ENCODE measurements at places on chromosomes 2 and 18.

DNA sequence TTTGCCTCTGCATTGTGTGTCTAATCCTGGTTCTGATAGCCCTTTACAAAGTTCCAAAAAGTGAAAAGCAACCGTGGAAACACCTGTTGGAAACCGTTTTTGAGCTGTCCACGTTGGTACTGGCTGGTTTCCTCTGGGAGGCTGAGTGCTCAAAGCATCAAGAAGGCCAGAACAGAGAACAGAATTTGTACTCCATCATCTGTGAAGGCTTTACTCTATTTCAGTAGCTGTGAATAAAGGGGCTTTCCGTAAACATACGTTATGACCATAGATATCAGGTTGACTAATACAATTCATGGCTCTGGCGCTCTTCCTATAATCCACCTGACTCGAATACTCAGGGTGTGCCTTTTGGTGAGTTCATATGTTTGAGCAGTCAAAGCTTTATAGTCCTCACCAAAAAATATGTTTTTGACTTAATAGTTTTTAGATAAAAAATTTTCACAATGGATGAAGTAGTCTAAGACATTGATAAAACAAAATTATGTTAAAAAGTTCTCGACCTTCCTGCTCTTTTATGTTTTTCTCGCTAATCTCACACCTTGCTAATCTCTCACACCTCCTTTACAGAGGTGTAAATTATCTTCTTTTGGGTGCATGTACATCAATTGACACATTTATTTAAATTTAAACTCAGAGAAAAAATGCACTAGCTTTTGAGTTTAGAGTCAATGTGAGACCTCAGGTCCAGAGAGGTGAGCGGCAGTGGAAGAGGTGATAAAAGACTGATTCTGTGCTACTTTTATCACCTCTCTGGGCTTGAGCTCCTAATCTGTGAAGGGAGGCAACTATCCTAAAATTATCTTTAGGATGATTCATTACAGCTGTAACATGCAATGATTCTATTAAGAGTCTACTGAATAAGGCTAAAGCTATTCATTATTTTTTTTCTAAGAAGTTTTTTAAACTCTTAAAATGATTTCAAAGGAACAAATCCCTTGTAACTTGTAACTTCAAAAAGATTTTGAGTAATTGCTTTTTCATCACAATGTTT is 65.3 kb downstream of the CXCR4 start:
- no peak for DNase-seq

- DNase-seq, result no peak
These were observed 100.5 kb downstream of the KCNF1 start for GRCh38 chr2:11012131-11012693.

DNA sequence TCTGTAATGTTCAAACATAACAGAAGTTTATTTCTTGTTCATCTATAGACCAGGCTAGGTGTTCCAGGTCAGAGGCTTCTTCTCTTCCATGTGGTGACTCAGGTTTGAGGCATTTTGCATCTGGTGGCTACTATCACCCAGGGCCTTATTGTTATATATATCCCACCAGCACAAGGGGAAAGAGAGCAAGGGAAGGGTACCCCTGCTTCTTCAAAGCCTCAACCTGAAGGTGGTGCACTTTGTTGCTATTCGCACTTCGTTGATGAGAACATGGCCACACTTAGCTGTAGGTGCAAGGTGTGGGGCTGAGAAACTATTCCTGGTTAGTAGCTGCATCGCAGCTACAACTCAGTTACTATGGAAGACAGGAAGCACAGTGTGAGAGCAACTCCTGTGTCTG is 27.4 kb upstream of the SLC3A1 start:
- no peak for DNase-seq

DNA sequence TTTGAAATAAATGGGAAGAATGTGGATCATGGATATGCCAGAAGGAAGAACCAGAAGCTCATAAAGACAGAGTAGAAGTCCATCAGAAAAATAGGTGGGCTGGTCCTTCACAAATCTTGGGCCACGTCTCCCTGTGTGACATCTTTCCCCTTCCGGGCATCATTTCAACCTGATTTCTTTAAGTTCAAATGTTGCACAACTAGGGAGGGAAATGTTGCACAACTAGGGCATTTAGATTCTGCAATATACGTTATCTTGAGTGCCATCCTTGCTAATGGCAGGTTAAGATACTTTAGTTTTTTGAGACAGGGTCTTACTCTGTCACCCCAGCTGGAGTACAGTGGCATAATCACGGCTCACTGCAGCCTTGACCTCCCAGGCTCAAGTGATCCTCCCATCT is 129.6 kb downstream of the CERS6 start:
- no peak for DNase-seq

DNA sequence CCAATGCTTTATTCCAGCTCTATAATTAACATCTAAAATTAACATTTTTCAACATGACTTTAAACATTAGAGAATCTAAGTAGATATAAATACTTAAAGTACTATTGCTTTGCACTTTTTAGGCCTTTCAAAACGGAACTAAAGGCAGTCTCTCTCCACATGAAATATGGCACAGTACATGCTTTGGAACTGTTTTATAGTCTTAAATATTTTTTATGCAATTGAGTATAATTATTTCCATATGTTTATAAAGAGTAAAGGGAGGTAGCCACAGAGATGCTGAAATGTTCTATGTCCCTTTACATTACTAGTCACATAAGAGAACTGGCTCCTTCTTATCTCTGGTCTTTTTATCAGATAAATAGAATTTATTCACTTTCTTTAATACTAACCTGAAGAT is 674.0 kb downstream of the PLCL1 start:
- DNase-seq, result no peak

DNA sequence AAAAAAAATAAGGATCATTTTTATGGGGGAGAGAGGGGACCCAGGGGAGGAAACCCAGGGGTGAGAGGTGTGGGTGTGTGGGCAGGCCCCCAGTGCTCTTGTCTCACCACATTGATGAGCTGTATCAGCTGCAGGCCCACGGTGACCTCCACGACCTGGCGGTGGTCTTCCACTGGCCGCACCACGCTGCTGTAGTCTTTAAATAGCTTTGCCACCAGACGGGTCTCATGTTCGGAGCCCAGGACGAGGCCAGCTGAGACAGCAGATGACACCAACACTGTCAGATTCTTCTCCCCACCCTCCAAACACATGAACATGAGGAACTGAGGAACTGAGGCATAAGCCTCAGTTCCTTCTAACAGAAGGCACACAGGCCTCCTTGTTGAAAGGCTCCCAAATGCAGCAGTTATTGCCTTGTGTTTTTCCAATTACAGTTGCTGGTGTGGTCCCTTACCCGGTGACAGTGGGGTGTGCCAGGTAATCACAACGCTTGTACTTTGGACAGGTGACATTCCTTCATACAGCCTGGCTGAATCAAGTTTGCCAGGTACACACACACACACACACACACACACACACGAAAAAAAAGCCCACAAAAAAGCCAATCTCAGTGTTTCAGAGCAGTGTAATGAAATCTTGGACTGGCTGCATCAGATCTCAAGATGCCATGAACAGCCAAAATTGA is 4.7 kb downstream of the CHRNA1 start:
- DNase-seq, result no peak

- DNase-seq, result no peak
These were observed 4.9 kb downstream of the EPAS1 start for GRCh38 chr2:46302005-46302695.

- no peak for DNase-seq
These were observed 349.9 kb downstream of the THSD7B start for GRCh38 chr2:137115081-137115794.

- DNase-seq, result no peak
These were observed 583 bp upstream of the KLHL30 start for GRCh38 chr2:238137885-238138284.

DNA sequence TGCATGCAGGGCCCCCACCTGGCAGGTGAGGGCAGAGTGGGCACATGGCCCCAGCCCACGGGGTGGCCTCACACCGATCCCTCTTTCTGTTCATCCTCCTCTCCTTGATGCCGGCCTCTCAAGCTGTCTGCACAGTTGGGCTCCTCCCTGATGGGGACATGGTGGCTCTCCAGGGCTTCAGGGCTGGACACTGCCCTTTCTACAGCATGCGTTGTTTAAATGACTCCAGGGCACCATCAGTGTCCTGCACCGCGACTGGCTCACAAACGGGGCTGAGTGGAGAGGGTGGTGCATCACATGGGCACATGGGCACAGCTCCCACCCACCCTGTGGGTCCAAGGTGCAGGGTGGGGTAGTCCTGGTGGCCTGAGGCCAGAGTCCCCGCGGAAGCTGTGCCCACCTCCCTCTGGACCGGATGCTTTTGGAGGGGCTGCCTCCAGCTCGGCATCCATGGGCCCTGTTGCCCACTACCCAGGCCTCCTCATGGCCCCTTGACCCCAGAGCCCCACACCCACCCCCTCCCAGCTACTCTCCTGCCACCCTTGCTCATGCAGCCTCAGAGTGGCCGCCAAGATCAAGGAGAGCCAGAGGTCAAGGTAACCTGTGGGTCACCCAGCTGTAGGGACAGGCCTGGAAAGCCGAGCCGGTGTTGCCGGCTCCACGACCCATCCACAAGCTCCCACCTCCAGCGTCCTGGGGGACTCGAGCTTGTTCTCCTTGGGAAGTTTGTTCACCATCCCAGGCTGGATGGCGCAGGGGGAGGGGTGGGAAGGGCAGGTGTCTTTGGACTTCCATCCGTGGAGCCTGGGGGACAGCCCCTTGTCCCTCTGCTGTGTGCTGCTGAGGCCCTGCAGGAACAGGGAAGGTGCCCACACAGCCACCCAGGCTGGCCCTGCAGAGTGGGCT is 12.3 kb upstream of the SNED1 start:
- DNase-seq, result no peak

- DNase-seq, result no peak
These were observed 55.8 kb upstream of the TNP1 start for GRCh38 chr2:216915557-216916150.

DNA sequence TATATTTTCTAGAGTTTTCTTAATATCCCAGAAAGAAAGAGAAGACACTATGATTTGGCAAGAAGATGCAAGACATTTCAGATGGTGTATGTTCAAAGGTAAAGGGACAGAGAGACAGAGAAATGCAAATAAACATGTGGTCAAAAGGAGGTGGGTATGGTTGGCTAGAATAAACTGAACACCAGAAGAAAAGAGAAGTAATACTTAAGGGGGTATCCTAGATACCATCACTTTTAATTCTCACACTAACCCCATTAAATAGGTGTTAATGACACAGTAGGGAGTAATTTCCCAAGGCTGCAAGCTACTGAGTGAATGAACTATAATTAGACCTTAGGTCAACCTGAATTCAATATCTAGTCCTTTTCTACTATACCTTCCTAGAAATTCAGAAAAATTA is 111.2 kb upstream of the CD226 start:
- no peak for DNase-seq

GRCh38 chr2:20225294-20226151 is 593 bp upstream of the SDC1 start:
- DNase-seq, result peak; percentile 80

DNA sequence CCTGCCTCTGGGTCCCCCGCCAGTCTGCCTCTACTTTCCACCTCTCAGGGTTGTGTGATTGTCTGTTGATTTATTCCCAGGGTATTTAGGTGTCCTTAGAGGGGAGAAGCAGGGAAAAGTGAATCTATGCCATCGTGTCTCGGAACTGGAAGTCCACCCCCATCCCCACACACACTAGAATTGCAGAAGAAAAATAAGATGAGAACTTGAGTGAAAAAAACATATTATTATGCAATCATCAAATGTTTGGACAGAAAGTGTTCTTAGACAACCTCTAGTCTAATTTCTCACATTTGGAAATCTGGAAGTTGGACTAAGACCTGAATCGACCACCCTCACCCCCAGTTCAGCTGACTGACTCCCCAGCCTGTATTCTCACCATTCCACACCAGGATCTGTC is 14.1 kb upstream of the CASP8 start:
- no peak for DNase-seq

DNA sequence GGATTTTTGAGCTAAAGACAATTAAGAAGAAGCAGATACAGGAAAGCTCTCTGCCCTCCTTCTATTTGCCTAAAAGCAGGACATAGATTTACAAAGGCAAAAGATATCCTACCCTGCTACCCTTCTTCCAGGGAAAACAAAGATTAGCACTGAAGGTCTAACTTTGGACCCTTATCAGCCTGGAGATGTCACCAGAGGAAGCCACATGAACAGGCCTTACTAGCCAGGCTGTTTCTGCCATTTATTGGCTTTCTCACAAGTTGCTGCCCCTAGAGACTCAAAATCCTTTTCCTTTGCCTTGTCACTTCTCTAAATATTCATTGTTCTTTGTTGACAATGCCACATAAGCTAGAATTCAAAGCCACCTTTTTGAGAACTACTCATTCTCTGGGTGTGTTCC is 147.3 kb downstream of the B3GNT2 start:
- DNase-seq, result no peak

- DNase-seq, result no peak
These were observed 112.5 kb downstream of the SMAD7 start for GRCh38 chr18:48838166-48838775.

- DNase-seq, result no peak
These were observed 75.2 kb downstream of the COBLL1 start for GRCh38 chr2:164766216-164766953.

GRCh38 chr18:35345460-35345921 is 1.3 kb upstream of the ZNF24 start:
- DNase-seq, result peak; percentile 96

DNA sequence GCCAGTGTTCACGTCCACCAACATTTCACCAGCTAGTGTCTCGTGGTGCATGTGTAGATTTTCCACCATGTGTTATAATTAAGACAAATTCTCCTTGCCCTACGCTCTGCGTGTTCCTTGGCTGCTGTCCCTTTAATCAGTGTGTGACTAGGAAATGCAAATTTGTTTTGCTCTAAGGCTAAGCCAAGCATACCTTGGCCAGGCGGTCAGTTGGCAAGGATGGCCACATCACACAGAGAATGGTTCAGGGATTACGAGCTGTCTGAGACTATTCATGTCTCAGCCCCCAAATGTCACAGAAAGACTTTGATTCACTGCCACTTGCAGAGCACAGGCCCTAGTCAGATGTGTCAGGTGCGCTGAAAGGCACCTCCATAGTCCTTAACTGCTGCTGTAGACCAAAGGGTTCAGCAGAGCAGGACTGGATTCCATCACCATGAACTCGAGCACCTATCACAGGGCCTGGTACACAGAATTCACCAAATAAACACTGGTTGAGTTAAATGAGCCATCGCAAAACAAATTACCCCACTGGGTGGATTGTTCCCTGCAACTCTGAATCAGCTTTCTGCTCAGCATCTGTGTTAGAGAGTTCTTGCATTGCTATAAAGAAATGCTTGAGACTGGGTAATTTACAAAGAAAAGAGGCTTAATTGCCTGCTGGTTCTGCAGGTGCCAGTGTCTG is 128.4 kb downstream of the CABLES1 start:
- no peak for DNase-seq

GRCh38 chr2:27754138-27754588 is 17.4 kb upstream of the MRPL33 start:
- peak; percentile 53 for DNase-seq

DNA sequence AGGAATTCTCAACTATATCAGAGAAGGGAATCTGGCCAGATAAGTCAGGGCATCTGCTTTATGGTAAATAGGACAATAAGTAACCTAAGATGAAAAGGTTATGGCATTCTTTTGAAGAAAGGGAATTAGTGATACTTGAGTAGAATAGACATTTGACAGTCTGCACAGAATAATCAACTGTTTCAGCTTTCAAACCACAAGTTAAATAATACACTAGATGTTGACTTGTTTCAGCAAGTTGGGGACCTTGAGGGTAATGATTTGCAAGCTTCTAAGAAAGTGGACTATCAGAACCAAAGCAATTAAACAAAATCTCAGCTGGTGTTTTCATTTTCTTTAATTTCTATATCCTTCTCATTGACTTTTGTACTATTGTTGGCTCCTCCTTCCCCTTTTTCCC is 54.5 kb downstream of the SLC39A10 start:
- no peak for DNase-seq

- DNase-seq, result no peak
These were observed 21.8 kb upstream of the GLS start for GRCh38 chr2:190858817-190859216.

- no peak for DNase-seq
These were observed 396.0 kb downstream of the MEIS1 start for GRCh38 chr2:66830881-66831280.
